ENCODE measurements at places on chromosomes 1 and 21. TPM values are rescaled to one million over a fixed set of nuclear protein-coding genes. Genes with fewer than 3 reads are reported as not detected.

DNA sequence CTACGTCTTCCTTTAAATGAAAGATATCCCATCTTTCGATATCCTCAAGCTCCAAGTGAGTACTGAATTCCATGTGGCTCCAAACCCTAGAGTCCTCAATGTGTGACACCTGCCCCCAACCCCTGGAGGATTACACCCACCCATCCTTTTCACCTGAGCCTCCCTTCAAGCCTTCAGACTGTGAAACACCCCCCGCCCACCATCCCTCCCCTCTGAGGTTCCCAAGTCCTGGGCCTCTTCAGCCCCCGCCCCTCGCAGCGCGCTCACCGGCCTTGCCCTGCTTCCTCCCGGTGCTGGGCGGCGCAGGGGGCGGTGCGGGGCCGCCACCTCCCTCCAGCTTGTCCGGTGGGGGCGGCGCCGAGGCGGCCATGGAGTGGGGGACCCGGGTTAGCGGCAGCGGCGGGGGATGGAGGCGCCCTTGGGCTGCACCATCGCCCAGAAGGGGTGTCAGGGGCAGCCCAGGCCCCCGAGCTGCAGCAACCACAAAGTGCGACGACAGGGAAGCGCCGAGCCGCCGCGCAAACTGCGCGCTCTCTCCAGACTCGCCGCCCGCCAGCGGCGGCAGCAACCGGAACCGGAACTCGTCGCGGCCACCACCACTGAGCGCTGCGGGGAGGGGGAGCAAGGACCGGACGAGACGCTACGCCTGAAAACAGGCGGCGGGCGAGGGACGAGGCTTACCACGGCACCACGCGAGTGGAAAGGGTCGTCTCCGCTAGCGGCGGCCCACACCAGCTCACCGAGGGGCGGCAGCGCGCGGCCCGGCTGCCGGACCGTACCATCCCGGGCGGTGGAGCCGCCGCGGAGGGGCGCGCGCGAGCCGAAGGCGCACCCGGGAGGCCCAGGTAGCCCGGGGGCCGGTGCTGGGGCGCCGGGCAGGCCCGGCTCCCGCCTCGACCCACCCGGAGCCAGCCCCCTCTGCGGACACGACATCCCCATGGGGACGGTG lies at the start of gene PYGO2:
Gene PYGO2 (minus strand): TSS at position 576 of the 949 bp plus-strand sequence. CDS start 206 bp downstream, at position 370.
- peak; percentile 85 for DNase-seq

- DNase-seq: no peak
Measured at GRCh38 chr1:177902266-177902665, 67.6 kb downstream of the SEC16B start.

DNA sequence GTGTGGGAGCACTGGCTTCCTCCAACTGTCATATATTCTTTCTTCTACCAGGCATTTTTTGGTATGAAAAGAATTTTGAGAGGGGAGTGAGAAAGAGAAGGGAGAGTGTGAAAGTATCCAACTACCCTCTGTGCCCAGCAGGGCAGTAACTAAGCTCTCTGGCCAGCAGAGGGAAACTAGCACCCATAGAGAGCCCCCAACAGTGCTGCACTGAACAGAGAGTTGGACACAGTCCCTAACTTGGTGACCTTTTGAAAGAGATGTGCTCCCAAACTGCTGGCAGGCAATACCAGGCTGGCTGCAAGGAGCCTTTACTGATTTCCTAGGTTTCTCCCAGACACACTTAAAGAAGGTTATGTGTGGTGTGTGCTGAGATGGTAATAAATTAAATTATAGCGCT lies 118.8 kb upstream of the PBX1 start:
- no peak for DNase-seq

DNA sequence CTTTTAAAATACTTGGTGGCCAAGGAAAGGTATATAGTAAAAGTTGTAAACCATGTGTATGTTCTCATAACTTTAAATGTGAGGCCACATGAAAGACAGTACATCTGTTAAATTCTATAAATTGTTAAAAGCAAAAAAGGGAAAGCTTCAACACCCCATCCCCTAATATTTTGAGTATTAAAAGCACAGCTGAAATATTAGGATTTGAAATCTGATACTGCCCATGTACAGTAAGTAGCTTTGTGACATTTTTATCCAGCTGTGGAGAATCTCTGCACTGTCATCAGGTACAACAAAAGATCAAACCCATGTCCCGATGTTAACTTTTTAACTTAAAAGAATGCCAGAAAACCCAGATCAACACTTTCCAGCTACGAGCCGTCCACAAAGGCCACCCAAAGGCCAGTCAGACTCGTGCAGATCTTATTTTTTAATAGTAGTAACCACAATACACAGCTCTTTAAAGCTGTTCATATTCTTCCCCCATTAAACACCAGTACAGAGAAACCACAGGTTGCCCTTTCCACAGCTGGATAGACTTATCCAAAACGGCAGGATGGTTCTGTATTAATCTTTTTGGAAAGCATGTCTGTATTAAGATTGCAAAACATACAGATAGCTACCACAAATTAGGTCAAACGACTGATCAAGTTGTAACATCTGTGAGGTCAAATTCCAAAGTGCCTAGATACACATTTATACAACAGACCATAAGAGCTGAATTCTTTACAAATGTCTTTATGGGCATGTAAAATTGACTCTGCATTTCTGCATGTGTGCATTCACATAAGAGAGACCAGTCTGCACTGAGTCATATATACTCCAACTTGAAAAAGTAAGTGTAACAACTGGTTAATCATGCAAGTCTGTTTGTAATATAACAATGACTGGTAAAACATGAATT lies 5.2 kb downstream of the IRF2BP2 start:
- DNase-seq: no peak

- no peak for DNase-seq
Measured at GRCh38 chr1:85137660-85138059, 63.2 kb downstream of the SYDE2 start.

DNA sequence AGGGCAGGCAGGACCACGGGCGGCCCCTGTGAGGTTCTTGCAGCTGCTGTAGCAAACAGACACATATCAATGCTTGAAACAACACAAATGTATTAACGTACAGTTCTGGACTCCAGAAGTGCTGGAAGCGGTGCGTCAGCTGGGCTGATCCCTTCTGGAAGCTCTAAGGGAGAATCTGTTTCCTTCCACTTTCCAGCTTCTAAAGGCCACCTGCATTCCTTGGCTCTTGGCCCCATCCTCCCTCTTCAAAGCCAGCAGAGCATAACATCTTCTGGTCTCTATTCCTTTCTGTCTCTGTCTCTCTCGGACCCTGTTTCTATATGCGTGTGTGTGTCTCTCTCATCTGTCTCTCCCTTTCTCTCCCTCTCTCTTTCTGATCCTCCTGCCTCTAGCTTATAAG lies 102.3 kb downstream of the SPSB1 start:
- no peak for DNase-seq

The CYP2J2 gene
- 1.5 TPM for total RNA-seq

Measured in type B pancreatic cell (in vitro differentiated cells).